ENCODE measurements at places on chromosomes 4 and X. TPM values are rescaled to one million over a fixed set of nuclear protein-coding genes. Genes with fewer than 3 reads are reported as not detected.

CRMP1 gene
- 3.4 TPM for total RNA-seq

BEX1 gene
- total RNA-seq = not detected

TRMT44 gene
- 6.1 TPM for total RNA-seq

DMRTC1B gene
- total RNA-seq = 0.13 TPM

MAGEA2B gene
- not detected for total RNA-seq

USP17L26 gene
- not detected for total RNA-seq

CT45A7 gene
- total RNA-seq = not detected

SPATA4 gene
- 0.22 TPM for total RNA-seq

GLRA2 gene
- total RNA-seq = not detected

LONRF3 gene
- 2.5 TPM for total RNA-seq

PAGE5 gene
- total RNA-seq = not detected

P2RY8 gene
- total RNA-seq = not detected

PHF8 gene
- 9.4 TPM for total RNA-seq

CD38 gene
- total RNA-seq = 13.8 TPM

MAGEE2 gene
- not detected for total RNA-seq

PLK4 gene
- total RNA-seq = 21.3 TPM

ETFDH gene
- total RNA-seq = 5.4 TPM

NDST3 gene
- total RNA-seq = not detected

LAMTOR3 gene
- total RNA-seq = 29.4 TPM

ADGRL3 gene
- not detected for total RNA-seq

JCHAIN gene
- 0.13 TPM for total RNA-seq

TXK gene
- 0.31 TPM for total RNA-seq

NKX3-2 gene
- total RNA-seq = 0.09 TPM

CLNK gene
- total RNA-seq = not detected

MAGEA9B gene
- not detected for total RNA-seq

COX7B2 gene
- total RNA-seq = not detected

VEGFD gene
- 0.31 TPM for total RNA-seq

YTHDC1 gene
- 39.8 TPM for total RNA-seq

VCX3B gene
- total RNA-seq = not detected

ARX gene
- 0.49 TPM for total RNA-seq

PABPC1L2B gene
- total RNA-seq = not detected

COL25A1 gene
- not detected for total RNA-seq

FGF2 gene
- total RNA-seq = 53.5 TPM

DGAT2L6 gene
- total RNA-seq = not detected

ZNF732 gene
- not detected for total RNA-seq

CTAG2 gene
- not detected for total RNA-seq

HEPH gene
- total RNA-seq = not detected

GYPB gene
- total RNA-seq = not detected

CXorf65 gene
- not detected for total RNA-seq

COL4A6 gene
- 13.3 TPM for total RNA-seq

TMEM255A gene
- 0.11 TPM for total RNA-seq

PASD1 gene
- total RNA-seq = not detected

FOXR2 gene
- total RNA-seq = not detected

CWH43 gene
- not detected for total RNA-seq

GAGE12E gene
- not detected for total RNA-seq

ARSJ gene
- 5.0 TPM for total RNA-seq
